ENCODE measurements at places on chromosomes 7 and 10.

- DNase-seq: no peak
Measured at GRCh38 chr10:81248886-81249285, 626.1 kb upstream of the NRG3 start.

DNA sequence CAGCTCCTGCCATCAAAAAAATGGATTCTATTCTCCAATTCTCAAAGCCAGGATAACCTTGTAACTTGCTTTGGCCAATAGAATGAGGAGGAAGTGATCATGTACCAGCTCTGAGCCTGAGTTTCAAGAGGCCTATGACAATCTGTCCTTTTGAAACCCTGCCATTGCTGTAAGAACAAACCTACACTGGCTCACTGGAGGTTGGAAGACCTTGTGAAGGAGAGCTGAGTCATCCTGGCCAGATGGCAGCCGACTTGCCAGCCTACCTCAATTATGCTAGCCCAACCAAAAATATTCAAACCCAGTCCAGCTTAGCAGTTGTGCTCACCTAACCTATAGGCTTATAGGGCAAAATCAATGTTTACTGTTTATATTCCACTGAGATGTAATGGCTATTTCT lies 93.0 kb downstream of the HGF start:
- no peak for DNase-seq

GRCh38 chr7:20447021-20447650 lies 116.4 kb downstream of the ITGB8 start:
- no peak for DNase-seq

GRCh38 chr10:88702848-88703597 lies 3.0 kb upstream of the LIPK start:
- DNase-seq: no peak

GRCh38 chr7:106269254-106269961 lies 15.4 kb downstream of the NAMPT start:
- no peak for DNase-seq

GRCh38 chr7:104993217-104993862 lies 20.7 kb upstream of the KMT2E start:
- no peak for DNase-seq
